NCI-H2029 treated with DMSO at 0.1 percent for 48 hours (cell line): ENCODE measurements at places on chromosomes 2 and 18.

GRCh38 chr2:196248467-196249094 is 77.2 kb upstream of the STK17B start:
- no peak for DNase-seq

DNA sequence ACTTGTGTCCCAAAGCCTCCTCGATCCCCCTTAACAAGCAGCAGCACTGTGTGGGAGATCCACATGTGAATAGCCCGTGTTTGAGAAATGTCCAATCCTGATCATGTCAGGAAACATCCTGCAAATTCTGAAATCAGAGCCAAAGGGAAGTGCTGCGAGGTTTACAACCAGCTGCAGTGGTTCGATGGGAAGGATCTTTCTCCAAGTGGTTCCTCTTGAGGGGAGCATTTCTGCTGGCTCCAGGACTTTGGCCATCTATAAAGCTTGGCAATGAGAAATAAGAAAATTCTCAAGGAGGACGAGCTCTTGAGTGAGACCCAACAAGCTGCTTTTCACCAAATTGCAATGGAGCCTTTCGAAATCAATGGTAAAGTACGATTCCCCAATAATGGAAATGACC is at the start of gene MARCO:
MARCO (plus strand) TSS at position 164 of the 400 bp plus-strand sequence; CDS start at position 271, 107 bp downstream.
- no peak for DNase-seq

GRCh38 chr2:62939735-62940491 is 110.7 kb upstream of the OTX1 start:
- DNase-seq, result no peak

DNA sequence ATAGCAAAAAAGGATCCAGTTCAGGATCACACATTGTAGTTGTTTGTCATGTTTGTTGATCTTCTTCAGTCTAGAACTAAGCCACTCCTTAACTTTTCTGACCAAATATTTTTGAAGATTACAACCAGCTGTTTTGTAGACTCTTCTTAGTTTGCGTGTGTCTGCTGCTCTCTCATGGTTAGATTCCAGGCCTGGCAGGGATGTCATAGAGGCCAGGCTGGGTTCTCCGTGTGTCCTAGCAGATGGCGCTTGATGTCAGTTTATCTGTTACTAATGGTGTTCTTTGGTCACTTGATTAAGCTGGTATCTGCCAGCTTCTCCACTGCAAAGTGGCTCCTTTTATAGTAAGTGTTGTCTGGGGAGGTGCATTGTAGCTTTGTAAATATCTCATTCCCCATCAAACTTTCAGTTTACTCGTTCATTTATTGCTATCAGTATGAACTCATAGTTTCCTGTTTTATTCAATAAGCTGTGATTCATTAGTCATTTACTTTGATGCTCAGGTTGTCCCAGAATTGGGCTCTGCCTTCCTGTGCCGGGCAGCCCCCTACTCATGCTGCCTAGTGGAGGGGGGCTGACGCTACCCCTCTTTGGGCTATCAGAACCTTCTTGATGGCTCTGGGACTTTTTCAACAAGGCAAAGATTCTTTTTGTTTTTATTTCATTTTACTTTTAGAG is 42.1 kb downstream of the GRHL1 start:
- DNase-seq, result no peak

GRCh38 chr2:154158101-154158500 is 286.4 kb downstream of the GALNT13 start:
- no peak for DNase-seq

- DNase-seq, result no peak
Observed at GRCh38 chr2:201452058-201452921, 750 bp downstream of the STRADB start.

DNA sequence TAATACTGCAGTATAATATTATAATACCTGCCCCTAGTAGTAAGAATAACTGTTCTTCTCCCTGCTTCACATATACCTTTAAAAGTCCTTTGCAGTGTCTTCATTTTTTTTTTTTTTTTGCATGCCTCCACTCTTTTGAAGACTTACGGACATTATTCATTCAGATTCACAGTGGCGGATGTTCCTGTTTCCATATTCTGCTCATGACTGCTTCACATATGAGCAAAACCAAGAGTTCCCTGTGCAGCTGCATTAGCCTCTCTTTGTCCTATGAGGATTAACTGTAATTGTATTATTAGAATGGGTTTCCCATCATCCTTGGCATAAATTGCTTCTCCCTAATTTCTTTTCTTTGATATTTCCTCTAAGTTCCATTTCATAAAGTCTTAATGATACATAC is 12.8 kb downstream of the IL18RAP start:
- DNase-seq, result no peak

GRCh38 chr2:104766683-104767082 is 87.2 kb upstream of the POU3F3 start:
- no peak for DNase-seq

DNA sequence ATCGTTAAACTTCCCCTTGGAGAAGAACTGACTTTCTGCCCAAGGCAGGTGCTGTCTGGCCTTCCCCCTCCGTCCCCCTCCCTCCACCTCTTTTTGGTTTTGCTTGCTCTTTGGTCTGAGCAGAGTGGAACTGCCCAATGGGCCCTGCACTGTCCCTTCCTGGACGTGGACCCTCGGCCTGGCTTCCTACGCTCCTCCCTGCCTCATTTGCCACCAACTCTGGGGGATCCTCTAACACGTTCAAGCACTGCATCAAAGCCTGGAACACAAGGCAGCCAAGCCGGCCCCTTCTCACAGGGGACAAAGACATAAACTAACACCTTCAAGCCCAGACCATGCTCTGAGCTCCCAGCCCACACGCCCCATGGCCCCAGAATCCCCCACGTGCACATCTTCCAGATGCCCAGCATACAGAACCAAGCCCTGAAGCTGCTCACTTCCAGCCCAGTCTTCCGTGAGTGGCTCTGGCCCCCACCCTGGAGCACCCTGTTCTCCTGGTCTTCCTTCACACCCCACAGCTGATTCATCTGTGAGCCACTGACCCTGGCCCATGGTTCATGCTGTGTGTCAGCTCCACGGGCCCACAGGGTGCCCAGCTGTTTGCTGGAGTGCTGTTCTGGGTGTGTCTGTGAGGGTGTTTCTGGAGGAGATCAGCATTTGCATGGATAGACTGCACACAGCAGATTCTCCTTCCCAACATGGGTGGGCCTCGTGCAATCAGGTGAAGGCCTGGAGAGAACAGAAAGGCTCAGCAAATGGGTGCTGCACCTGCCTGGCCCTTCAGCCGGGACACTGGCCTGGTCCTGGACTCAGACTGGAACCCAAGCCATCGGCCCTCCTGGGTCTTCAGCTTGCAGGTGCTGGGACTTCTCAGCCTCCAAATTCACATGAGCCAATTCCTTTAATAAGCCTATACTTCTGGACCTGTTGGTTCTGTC is 247.1 kb upstream of the SALL3 start:
- DNase-seq, result no peak

GRCh38 chr2:122117371-122117770 is 361.9 kb downstream of the TSN start:
- no peak for DNase-seq

DNA sequence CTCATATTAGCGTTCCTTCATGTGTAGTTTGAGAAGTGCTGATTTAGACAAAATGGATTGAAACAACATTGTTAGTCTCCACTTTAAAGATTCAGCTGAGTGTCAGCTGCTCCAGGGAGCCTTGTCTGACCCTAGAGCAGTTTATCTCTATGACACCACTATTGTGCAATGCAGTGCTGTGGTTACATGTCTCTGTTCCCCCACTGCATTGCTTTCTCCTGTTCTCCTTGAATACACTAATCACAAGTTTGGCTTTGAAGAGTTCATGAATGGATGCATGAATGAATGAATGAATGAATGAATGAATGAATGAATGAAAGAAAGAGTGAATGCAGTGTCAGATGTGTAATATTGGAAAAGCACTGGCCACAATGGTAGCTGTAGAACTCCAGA is 38.3 kb downstream of the GCG start:
- no peak for DNase-seq

DNA sequence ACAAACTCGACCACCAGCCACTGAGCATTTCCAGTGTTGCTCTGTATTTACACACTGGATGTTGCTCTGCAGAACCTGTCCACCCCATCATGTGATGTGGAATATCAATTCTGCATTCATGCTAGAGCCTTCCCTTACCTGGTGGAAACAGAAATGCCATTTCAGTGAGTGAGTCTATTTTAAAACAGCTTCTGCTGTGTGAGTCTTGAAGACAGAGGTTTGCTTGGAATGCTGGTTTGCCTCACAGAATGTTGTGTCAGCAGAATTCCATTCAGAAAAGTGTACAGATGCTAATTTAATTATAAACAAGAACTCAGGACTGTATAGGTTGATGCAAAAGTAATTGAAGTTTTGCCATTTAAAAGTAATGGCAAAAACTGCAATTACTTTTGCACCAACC is 118.3 kb downstream of the MAP3K20 start:
- no peak for DNase-seq

DNA sequence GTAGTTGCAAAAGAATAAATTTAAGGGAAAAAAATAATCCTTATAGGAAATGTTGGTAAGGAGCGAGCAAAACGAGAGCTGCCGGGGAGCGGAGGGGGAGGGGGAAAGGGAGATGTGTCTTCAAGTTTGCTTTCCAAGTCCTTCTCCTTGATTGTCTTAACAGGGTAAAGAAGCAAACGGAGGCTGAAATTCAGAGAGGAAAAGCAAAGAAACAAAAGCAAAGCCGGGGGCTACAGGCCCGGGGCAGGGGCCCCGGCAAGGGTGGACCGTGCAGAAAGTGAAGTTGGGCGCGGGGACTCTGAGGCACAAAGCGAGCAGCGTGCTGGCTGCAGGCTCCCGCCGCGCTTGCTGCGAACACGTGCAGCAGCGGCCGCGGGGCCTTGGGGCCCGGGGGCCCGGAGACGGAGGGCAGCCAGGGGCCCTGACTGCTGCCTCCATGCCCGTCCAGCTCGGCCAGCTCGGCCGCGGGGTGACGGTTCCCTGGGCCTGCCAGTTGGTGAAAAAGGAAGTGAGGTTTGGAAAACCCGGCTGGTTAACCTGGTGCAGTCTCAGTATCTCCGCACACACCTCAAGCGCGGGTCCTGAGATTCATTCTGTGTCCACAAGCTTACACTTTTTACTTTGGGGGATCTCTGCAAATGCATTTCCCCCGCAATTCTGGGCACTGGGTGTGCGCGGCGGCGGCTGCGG is 4.1 kb downstream of the BCL11A start:
- DNase-seq, result peak; percentile 38

DNA sequence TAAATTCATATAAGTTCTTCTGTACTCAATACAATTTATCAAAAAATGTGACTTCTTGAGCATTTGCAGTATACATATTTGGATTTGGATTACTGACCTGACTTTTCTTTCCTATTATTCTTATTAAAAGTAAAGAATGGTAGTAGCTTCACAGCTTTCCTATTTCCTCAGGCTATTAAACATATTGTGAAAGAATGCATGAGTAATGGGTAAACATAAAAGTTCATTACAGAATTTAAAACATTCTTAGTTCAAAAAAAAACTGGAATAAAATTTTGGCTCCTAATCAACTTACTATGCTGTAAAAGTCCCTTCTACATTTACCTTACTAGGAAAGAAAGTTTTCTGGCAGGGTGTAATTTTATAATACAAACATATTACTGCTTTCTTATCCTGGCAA is 27.3 kb upstream of the C2orf66 start:
- no peak for DNase-seq

DNA sequence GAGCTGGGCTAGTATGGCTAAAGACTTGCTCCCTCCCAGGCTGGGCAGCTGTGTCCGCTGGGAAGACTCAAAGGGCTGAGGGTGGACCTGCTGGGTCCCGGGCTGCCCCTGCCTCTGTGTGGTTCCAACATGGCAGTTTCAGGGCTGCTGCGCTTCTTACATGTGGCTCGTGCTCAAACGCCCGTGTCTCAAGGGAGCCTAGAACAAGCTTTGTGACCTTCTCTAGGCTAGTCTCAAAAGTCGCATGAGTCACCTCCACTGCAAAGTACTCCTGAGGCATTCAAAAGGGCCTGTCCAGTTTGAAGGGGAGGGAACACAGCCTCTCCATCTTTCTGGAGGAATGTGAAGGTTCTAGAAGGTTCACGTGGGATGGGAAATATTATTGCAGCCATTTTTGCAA is 44.7 kb upstream of the RAB31 start:
- DNase-seq, result no peak

DNA sequence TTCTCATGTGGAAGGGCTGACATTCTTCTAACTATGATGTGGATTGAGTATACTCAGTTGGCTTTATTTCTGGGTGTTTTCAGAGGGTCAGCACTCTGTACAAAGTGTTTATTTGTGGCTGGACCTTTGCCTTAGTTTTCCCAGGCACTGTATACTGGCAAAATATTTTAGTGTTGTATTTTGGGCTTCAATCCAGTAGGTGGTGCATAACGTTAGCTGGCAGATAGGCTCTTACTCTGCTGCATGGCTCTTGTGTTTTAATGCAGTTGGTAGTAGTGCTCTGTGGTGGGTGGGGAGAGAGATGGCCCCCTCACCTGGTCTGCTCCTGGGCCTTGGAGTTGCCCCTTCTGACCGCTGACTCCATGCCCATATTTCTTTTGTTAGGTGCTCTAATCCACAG is 75.6 kb upstream of the REG3A start:
- no peak for DNase-seq

DNA sequence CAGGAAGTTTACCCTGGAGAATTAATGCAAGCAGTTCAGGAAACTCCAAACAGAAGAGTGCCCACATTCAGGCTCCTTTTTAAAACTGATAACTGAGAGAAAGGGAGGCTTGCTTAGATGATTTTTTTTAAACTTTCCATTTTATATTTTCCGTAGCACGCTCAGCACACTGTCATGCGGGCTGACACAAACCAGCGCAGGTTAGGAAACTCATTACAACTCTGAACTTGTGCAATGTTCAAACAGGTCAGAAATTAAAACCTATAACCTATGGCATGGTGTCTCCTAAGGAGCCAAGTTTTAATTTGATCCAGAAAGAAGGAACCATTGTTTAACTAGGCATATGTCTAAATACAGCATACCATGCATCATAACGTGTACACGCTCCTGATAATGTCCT is 117.7 kb upstream of the SMIM21 start:
- no peak for DNase-seq

GRCh38 chr2:151033271-151034248 is 228.1 kb downstream of the RBM43 start:
- DNase-seq, result no peak
